ENCODE measurements at places on chromosomes 2 and 18.

DNA sequence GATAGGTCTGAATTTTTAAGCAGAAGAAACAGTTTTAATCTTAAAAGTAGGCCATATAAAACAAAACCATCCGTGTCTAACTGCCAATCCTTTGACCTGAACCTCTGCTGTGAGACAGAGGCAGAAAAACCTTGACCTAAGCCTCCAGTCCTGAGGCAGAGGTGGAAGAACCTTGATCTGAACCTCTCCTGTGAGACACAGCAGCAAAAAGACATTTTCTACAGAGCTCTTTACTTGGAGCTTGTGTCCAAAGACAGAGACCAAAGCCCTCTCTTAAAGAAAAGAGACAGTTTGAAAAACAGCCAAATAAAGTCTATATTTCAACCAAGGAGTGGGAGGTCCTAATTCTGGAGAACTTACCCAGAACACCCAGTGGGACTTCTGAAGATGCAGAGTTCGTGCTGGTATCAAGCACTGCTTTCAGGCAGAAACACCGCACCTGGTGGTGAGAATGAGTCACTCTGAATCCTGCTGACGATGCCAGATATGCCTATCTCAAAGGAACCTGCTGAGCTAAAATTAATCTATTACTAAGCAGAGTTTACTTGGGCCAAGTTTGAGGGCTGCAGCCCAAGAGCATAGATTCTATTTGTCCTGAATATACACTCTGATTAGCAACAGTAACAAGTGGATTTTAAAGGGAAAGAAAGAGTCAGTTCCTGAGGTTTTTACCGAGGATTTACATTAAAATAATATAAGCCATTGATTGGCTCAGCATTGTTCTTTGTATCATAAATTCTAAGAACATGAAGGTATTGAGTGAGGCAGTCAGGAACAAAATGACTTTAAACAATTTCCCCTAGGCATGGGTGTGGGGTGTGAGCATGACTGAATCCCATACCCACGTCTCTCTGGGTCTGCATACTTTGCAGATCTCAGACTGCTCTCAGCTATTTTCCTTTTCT lies 806.4 kb downstream of the TRIB2 start:
- no peak for DNase-seq

GRCh38 chr18:7273301-7273921 lies 42.5 kb downstream of the LRRC30 start:
- peak; percentile 89 for DNase-seq

DNA sequence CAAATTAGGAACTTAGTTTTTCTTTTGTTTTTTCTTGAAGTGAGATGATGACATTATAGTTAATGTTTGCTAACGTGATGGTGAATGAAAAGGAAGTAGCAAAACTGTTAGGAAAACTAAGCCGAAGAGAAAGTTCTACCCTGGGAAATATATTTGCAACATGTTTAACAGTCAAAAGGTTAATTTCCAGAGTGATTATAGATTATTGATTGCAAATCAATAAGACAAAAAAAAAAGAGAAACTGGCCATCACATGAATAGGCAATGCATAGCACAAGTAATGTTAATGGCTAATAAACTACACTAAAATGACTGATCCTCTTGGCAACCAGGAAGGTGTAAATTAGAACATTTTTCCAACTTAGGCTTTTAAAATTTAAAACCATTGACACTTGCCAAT lies 26.0 kb upstream of the AMMECR1L start:
- no peak for DNase-seq

- DNase-seq = no peak
Measured at GRCh38 chr18:24609254-24609653, 148.8 kb downstream of the HRH4 start.

GRCh38 chr2:168890006-168890782 lies at the start of gene SPC25:
SPC25 (minus strand) TSS chr2:168890430; CDS start chr2:168889519, 911 bp downstream.
- DNase-seq = peak; percentile 86

DNA sequence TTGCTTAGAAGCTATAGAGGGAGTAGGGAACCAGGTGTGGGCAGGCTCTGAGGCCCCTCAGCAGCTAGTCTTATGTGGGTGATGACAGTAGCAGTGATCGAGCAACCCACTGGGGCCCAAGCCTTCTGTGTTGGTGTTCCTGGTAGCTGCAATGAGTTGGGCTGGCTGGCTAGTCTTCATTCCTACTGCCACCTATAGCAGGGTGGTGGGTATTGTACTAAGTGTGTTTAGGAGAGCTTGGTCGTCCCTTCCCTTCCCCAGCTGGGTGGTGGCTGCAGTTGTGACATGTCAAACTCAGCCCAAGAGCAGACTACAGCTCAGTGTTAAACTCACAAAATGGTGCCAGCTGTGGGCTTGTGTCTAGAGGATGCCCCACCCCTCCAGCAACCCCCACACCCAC lies 486.1 kb upstream of the UBE2E3 start:
- DNase-seq = no peak

DNA sequence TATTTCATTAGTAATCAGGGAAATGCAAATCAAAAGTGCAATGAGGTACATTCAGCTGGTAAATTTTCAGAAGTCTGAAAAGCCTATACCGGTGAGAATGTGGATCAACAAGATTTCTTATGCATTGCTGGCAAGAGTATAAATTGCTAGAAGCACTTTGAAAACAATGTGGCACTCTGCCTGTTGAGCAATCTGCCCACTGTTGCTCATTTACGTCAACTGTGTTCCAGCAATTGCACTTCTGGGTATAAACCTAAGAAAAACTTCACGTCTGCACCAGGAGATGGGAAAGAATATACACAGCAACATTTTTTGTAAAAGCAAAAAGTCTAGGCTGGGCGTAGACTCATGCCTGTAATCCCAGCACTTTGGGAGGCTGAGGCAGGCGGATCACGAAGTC lies 40.8 kb downstream of the MTERF4 start:
- no peak for DNase-seq

GRCh38 chr2:175620106-175620505 lies 382.0 kb downstream of the LNPK start:
- DNase-seq = no peak

GRCh38 chr18:13019301-13019700 lies 28.1 kb downstream of the CEP192 start:
- no peak for DNase-seq

Data from CD14-positive monocyte (primary cell).